ENCODE measurements at places on chromosomes 12 and 14.

GRCh38 chr14:53638966-53639365, 317.7 kb downstream of the BMP4 start:
- no peak for DNase-seq

DNA sequence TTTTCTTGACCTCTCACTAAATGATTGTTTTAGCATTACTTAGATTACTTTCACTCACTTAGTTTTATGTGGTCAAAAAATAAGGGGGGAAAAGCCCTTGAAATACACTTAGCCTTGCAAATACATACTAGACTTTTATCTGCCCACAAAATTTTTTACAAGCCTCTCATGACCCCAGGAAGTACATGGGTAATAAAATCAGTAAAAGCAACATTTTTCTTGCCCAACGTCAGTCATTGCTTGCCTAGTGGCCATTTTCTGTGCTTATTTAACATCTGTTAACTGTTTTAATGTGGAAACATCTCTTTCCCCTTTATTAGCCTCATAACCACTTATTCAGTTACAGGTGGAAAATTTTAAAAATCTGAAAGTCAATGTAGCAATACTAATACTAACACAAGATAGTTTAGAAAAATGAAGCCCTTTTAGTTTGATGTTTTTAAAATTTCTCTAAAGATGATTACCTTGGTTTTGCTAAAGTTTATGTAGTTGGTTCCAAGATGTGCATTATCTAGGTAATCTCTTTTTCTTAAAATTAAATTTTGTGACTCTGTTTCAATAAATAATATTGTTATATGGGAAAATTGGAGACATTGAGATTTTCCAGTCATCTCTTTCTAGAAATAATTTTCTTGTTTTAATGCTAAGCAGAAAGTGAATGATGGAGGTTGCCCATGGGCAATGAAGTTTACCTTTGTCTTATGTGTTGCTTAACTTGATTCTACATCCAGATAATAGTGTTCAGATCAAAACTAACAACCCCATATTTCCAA, 175.5 kb downstream of the TMTC2 start:
- DNase-seq: no peak

DNA sequence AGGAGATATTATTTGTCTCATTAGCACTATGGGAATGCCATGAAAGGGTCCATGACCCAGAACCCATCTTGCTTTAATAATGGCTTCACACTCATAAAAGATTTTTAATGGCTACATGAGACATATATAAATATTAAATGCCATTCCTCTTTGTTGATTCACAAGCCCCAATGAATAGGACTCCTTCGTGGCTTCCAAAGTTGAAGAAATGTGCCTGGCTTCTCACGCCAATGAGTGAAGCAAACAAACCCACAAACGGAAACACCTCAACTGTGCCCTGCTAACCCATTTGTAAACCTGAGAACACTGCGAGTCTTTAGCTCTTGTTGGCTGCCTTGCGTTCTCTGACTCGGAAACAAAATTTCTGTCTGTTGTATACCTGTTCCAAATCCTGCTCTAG, 381.7 kb upstream of the DDHD1 start:
- DNase-seq: no peak

DNA sequence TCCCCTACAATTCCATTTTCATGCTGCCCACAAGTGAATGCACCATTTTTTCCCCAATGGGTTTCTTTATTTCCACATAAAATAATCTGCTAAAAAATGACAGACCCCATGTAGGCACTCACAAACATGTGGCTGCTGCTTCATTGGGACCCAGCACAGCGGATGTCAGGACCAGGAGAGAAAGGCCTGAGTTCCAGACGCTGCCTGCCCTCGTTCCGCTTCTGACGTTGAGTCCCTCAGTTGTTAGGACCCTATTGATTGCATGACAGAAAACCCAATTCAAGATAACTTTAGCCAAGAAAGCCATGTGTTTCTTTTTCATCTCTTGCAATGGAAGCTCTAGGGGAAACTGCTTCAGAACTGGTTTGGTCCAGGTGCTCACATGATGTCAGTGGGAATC, 34.6 kb downstream of the ADGRD1 start:
- DNase-seq: no peak

- no peak for DNase-seq
Observed at GRCh38 chr12:125145196-125145595, 80.0 kb downstream of the AACS start.

DNA sequence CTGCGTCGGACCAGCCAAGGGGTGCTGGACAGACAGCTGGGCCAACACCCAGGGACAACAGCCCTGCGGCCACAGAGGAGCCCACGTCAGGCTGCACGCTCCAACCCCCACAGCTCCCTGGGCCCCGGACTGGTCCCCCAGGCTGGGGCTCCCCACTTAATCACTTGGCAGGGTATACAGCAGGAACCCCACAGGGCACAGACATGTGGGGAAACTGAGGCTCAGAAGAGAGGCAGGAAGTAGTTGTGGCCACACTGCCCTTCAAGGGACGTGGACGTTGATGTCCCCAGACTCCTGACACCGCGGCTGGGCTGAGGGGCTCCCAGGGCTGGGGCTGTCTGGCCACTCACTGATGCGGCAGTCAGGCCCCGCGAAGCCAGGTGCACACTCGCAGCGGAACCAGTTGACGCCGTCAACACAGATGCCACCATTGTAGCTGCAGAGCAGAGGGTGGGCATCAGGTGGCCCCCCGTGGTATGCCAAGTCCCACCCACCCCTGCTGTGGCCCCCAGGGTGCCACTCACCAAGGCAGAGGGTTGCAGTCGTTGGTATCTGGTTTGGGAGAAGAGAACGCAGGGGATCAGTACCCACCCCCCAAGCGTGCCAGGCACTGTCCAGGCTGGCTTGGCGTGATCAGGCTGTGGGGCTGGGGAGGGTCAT, 21.5 kb downstream of the JAG2 start:
- DNase-seq: no peak

DNA sequence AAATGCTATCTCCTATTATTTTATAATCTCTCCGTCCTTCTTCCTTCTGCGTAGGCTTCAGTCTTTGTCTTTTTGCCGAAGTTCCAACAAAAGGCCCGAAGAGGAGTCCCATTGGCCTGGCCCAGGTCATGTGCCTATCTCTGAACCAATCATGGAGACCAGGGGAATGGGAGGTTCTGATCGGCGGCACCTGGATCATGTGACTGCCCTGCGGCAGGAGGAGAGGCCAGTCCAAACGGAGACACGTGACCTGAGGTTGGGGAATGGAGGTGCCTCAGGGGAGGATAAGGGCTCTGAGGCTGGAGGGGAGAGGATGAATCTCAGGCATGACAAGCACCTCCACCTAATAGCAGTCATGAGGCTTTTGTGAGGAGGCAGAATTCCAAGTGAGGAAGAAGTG, 86.0 kb downstream of the AACS start:
- no peak for DNase-seq

GRCh38 chr12:22981711-22982110, 356.7 kb downstream of the ETNK1 start:
- DNase-seq: no peak

DNA sequence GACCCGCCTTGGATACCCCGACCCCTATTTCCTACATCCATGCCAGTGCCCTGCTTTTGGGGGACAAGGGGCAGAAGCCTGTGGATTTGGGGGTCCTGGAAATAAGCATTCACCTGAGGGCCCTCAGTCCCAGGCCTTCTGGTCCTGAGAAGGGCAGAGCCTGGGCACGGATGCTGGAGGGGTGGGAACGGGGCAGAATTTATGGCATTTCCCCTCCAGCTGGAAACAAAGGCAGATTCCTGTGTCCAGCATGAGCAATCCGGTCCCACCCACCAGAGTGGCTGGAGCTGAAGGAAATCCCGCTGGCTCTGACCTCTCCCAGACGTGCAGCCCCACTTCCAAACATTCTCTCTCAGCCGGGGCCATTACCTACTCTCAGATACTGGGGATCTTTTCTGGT, 9.3 kb downstream of the ANKRD33 start:
- DNase-seq: no peak

DNA sequence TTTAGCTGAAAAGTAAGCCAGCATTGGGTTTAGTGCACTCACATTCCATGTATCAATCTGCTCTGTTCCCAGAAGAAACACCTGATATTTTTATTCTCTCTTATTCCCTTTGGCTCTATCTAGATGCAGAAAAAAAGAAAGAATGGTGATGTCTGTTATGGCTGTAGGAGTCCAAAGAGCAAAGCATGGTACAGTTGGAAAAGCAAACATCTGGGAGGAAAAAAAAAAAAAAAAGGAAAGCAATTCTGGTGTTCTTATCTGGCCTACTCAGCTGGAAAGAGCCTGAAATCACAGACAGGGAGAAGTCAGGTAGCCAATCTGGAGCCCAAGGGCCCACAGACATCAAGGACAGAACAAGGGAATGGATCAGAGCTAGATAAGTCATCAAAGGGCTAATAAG, 293.9 kb downstream of the DUSP6 start:
- DNase-seq: no peak

DNA sequence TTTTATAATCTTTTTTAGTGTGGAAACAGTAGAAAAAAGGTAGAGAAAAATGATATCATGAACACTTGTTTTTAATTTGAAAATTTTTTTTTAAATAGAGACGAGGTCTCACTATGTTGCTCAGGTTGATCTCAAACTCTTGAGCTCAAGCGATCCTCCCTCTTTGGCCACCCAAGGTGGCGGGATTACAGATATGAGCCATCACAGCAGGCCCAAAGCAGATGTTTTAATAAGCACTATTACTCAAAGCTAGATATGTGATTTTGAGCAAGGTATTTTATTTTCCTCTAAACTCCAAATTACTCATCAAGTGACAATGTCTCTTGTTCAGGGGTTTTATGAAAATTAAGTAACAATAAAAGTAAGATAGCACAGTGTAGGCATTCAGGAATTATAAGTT, 10.7 kb upstream of the WDR89 start:
- no peak for DNase-seq

DNA sequence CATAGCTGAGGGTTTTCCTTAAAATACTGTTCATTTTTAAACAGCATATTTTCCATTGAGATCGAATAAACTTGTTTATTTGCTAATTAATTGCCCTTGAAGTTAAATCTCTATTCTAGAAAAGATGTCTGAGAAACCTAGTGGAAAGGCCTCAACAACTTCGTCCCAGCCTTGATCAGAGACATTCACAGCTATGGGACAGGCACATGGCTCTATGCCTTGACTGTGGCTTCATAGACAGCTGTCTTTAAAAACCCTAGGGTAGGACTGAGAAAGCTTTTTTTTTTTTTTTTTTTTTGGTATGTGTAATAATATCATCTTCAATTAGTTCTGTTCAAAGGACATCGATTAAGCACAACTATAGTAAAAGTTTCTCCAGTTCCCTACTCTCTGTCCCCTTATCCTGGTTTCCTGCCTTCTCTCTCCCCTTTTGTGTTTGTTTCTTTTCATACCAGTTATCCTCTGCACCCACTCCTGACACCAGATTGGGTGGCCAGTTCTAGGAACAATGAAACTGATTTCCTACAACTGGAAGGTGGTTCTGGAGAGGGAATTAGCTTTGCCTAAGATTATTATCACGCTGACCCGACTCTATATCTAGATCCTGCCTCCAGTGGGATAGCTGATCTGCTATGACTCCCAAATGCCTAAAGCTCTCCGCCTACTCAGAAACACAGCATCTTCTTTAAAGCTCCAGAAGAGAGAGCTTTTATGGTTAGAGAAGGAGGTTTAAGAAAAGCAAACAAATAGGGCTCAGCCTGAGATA, 20.3 kb downstream of the SOCS2 start:
- no peak for DNase-seq

- no peak for DNase-seq
Observed at GRCh38 chr12:76460807-76461206, 98.8 kb downstream of the OSBPL8 start.

GRCh38 chr12:124541322-124541721, 26.1 kb downstream of the NCOR2 start:
- no peak for DNase-seq

GRCh38 chr12:66111605-66112004, 18.9 kb downstream of the LLPH start:
- DNase-seq: no peak

GRCh38 chr12:79658221-79658620, 32.5 kb downstream of the PAWR start:
- DNase-seq: no peak

- DNase-seq: no peak
Observed at GRCh38 chr14:42391146-42391834, 784.6 kb downstream of the LRFN5 start.

DNA sequence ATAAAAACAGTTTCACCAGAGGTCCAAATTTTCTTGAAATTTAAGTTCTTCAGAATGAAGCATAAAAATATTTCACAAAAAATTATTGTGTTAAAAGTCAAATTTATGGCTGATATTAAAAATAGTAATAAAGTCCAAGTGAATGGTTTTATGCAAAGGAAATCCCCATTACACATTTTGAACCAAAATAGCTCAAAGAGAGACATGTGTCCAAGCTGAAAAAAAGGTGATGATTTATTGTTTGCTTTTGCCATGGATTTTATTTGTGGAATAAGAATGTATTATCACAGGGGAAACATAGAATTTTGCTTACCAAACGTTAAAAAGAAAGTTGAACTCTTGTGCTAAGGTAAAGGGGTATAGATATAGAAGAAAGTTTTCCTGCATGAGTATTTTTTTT, 4.6 kb downstream of the FOXG1 start:
- no peak for DNase-seq

DNA sequence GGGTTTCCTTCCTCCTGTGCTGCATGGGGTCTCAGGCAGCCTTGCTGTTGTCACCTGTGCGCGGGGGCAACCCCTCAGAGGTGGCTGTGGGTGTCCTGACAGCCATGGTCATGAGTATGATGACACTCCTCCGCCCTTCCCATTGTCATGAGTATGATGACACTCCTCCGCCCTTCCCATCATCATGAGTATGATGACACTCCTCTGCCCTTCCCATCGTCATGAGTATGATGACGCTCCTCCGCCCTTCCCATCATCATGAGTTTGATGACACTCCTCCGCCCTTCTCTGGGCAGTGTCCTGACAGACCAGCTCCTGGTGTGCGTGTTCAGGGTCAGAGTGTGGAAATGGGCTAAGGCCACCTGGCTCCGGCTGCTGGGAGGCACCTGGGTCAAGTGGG, 40.0 kb downstream of the FBRSL1 start:
- no peak for DNase-seq

DNA sequence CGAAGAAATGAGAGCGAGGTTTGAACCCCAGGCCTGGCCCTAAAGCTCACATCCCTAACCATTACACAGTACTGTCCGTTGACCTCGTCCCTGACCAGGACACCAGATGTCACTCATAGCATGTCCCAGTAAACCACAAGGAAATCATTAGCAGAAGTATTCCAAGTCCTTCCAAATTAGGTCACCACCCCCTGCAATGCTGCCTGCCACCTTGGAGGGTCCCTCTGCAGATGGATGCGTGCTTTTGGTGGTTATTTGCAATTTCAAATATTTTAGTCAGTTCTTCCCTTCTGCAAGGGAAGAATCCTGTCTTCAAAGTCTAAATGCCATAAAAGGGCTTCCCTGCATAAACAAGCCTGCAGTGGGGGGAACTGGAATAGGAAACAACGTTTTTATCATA, 71.3 kb downstream of the CLMN start:
- no peak for DNase-seq

GRCh38 chr12:51773145-51773869, 75.2 kb downstream of the FIGNL2 start:
- DNase-seq: no peak
